ENCODE measurements at places on chromosomes 5 and 9.

GRCh38 chr5:159969966-159970365 is 39.0 kb upstream of the TTC1 start:
- no peak for DNase-seq

- DNase-seq = no peak
These were observed 1371.0 kb upstream of the CDH6 start for GRCh38 chr5:29822521-29822920.

DNA sequence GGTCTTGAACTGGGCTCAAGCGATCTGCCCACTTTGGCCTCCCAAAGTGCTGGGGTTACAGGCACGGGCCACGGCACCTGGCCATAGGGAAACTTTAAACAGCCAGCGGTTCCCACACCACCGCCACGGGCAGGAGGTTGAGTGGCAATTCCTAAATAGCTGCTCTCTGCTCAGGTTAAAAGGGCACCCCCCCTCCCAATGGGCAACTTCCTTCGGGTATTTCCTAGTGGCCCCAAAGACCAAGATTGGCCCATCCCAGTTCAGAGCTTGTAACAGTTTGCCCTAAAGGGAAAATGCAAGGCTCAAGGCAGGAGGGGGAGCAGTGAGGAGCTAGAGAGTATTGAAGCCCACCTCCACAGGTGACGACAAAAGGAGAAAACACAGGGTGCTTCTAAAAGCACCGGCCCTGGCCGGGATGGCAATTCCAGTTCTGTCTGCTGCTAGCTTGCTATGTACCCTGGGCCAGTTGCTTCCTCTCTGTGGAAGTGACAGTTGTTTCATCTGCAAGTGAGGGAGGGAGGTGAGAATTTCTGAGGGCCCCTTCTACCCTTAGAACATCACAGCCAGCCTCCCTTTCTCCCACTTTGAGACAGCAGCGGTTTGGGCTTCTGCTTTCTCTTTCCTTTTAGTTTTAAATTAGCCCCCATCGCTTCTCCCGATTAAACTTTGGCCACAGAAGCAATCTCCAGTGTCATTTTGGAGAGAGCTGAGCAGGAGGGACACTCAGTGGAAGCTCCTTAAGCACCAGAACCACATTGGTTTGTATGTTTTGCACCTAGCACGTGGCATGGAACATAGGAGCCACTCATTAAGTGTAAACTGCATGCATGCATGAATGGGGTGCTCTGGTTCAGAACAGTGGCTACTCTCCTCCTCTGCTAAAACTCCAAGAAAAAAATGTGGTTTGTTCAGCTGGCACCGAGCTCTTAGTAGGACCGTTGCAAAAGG is 17.3 kb upstream of the TNIP1 start:
- DNase-seq = no peak

GRCh38 chr5:68288707-68289134 is 73.2 kb downstream of the PIK3R1 start:
- no peak for DNase-seq

GRCh38 chr9:87138128-87139040 is 191.1 kb upstream of the GAS1 start:
- DNase-seq = no peak

- no peak for DNase-seq
These were observed 68.7 kb upstream of the FSTL4 start for GRCh38 chr5:133680830-133681565.

DNA sequence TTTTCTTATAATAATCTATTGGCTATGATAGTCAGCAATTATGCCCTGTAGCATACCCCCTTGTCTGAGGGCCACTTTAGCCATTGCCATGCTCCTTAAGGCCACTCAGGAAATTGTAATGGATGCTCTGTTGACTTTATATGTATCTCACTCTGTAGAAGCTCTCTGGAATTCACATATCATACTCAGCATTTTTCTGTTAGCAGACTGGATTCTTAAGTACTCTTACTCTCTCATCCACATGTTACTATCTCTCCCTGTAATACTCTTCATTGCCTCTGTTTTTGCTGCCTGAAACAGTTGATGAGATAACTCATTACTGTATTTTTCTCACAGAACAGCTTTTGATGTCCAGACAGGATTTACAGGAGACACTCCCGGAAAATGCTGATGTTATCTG is 24.2 kb downstream of the TMEM232 start:
- no peak for DNase-seq

DNA sequence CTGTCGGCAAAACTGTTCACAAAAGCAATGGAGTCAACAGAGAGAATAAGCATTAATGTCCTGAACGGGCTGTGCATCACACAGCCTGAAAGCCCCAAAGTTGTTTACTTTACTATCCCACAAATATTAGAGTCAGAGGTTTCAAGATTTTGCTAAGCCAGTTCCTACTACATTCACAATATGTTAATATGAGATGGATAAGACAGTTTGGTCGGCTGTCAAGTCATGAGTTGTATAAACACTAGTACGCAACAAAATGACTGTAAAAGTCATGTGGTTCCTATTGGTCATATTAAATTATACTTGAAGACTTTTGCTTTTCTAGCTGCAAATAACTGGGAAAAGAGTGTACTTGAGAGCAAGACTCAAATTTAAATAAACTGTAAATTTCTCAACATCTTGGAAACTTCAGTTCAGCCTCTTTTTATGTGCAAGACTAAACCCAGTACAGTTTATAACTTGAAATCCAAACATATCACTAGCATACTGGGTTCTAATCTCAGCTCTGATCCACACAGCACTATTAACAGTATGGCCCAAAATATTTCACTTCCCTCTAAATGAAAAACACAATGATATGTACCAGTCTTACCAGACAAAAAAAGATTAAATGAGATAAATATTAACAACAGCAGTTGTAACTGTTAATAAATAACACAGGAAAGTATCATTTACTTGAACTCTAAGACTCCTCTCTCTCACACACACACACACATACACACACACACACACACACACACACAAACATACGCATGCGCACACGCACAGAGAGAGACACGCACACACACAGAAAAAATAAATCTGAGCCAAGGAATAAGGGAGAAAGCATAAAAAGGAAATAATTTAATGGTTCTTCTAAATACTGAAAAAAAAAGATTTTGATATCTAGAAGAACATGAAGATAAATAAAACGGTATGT is 33.1 kb downstream of the FANCC start:
- DNase-seq = no peak

GRCh38 chr9:17876687-17877086 is 297.8 kb downstream of the SH3GL2 start:
- no peak for DNase-seq

DNA sequence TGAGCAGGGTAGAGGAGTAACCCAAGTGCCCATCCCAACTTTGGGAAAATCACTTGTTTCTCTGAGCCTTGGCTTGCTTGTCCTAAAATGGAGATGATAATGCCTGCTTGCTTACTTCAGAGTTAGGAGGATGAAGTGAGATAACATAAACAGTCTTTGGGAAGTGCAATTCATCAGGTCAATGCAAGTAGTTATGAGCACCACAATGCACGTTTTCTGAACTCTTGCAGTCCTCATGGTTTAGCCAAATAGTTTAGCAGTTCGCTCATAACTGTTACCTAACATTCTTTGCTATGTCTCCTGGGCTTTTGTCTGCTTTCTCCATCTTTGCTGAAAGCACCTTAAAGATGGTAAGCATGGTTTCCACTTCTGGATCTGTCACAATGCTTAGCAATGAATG is 270.0 kb downstream of the ADAMTSL1 start:
- DNase-seq = no peak

- no peak for DNase-seq
These were observed 34.9 kb upstream of the PPP3R2 start for GRCh38 chr9:101629636-101630035.

DNA sequence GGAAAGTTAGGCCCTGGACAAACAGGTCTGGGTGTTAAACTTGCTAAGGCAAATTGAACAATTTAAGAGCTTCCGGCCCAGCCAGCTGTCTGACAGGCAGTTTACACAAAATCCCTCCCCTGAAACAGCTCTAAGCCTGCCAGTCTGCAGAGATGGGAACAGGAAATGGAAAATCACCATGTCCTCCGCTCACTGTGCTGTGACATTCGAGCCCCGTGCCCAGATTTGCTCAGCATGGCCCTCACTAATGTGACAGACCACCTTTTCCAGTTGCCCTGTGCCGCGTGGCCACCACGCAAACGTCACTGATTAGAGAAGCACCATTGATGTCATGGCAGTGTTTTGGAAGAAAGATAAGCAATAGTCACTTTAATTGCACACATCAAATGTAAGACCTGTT is 41.0 kb downstream of the CCNJL start:
- no peak for DNase-seq

DNA sequence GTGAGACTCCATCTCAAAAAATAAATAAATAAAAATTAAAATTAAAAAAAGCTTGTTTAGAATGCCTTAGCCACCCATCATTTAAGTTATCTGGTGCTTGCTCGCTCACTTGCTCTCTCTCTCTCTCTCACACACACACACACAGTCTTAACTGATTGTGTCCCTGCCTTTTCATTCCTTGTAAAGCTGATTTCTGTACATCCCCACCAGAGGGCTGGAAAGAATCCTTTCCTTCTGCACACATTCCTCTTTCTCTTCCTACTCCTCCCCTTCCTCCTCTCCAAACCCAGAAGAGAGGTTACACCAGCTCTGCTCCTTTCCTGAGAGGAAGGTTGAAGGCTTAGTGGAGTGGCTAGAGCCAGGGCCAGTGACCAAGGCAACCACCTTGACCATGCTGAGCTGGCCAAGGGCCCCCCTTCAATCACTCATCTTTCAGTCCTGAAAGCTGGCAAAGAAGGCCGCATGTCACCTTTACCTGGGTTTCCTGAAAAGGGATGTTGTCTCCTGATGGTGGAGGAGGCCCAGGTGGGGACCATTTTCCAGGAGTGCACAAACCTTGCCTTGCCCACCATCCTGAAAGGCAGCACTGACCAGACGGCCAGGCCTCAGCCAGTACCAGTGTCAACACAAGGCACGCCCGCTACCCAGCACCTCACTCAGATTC is 25.6 kb downstream of the STK10 start:
- no peak for DNase-seq

DNA sequence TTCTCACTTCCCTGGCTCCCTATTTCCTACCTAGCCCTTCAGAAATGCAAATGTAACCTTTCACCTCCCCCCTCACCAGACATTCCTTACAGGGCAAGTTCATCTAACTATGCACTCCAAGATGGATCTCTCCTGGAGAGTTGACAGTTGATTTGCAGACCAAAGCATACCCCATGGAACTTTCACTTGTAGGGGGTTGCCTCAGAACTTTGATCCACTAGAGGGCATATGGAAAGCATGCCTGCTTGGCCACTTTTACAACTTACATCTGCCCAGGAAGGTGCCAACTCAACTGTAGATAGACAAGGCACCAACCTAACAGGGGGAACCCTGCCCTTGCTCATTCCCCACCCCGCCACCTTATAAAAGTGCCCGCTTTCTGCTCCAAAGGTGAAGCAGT is 187.8 kb downstream of the NXNL2 start:
- DNase-seq = no peak

DNA sequence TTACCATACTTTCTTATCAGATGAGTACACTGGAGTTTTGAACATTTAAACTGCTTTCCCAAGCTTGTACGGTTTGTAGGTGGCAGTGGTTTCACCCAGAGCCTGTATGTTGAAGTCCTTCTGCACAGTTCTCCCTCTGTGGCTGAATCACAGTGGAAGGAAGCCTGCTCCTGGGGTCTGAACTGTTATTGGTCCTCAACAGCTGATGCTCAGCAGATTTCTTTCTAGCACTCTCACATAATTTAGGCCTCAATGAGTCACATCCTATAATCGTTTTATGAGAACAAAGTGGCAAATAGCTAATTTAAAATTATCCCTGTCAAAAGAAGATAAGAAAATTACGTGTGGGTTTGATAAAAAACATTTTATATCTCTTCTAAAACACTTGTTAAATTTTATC is 229.7 kb downstream of the TLE4 start:
- no peak for DNase-seq

- DNase-seq = no peak
These were observed 7.5 kb upstream of the HABP4 start for GRCh38 chr9:96442491-96442890.

GRCh38 chr5:57736716-57737115 is 254.1 kb upstream of the ACTBL2 start:
- DNase-seq = no peak

DNA sequence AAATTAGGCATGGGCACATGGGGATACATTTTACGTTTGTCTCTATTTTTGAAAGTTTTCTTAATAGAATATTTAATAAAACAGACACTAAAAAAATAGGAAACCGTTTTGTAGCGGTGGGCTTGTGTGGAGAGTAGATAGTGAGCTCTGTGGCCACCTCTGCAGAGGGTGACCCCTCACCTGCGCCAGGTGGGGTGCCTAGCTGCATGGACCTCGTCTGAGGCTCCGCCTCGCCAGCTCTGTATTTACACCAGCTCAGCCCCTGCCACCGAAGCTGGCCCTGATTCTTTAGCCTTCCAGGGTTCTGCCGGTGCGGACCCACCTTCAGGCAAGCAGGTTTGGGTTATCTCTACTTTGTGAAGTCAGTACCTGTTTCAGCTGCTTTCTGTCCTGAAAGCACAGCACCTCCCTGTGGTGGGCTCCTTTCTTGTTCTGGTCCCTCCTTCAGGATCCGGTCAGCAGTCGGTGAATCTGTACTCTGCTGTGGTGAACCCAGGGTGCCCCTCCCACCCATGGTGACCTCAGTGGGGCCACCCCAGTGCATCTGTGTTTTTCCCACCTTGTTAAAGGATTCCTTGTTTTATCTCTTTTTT is 105.2 kb upstream of the CACNA1B start:
- DNase-seq = no peak

DNA sequence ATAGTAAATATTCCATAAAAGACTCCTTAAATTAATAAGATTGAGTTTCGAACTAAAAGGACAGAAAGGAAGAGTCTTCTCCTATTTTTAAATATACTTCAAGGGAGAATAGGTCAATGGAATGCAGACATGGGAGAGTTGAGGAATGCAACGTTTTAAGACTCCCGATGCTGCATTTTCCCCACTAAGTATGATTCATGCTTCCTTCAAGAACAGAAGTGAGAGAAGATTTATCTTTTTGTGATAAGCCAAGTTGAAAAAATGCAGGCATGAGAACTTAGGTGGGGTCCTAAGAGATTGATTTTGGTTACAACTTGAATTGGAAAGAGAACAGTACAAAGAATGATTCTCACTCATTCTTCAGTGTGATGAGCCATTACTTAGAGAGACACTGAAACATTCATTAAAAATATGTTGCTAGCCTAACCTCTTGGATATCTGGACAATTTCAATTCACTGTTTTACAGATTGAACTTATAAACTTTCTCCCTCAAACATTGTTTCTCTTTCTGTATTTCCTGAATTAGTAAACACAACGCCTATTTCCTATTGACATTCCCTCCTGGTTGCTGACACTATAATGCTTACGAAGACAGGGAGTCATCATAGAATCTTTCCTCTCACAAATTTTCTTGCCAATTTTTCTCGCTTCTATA is 1666.1 kb upstream of the WWC1 start:
- DNase-seq = no peak

DNA sequence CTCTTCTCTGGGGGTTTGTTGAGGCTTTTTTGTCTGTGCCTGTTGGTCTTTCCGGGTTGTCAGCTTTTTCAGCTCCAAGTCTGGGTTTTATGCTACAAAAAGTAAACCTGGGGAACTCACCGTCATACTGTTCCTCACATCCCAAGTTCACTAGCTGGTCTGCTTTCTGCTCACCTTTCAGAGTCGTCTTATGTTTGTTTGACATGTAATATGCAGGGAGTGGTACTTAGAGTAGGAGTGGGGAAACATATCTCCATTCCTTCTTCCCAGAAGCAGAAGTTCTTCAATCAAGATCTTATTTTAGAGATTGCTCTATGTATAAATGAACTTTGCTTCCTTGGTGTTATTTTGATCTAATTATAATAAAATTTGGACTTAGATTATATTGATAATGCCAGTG is 41.7 kb upstream of the DHFR start:
- no peak for DNase-seq
